K562 (cell line): ENCODE measurements at places on chromosomes 3 and 15.

DNA sequence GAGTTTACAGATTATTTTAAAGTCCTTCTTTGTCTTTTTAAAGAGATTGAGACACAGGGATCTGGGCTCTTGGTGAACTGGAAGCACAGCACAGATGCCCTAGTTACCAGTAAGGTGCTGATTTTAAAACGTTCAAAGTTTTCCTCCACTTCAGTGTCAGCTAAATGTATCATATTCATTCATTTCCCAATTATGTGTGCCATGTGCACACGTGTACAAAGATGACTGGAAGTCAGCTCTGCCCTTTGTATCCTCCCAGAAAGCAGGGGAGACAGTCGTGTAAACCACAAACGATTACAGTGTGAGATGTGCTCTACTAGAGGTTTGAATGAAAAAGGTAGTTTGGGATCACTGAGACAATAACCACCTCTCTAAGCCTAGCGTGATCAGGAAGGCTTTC lies 730 bp downstream of the ZKSCAN7 start:
- no peaks in the 10 kb centered on the region for H3K36me3 ChIP-seq
- H3K27ac ChIP-seq, result no peak overlapping the region
- H3K27me3 ChIP-seq, result peaks cover 11% of the 10 kb centered on the region; the same call in 2 of the 3 replicates
- no peaks in the 10 kb centered on the region for H3K4me1 ChIP-seq

DNA sequence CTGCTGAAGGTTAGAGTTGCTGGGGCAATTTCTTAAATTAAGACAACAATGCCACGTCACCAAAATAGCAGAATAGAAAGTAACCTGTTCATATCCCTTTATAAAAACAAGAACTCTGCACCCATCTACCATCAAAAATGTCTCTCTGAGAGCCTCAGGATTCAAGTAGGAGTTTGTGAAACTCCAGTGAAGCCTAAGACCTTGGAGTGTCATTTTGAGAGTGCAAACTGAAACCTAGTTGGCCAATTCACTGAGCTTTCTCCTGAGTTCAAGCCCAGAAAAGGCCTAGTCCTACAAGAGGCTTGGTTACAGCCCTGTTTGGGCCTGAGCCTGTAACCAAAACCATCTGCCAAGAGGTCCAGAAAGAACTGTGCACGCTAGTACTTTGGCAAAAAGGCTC lies 335.1 kb downstream of the EFHB start:
- no peaks in the 10 kb centered on the region for H3K27me3 ChIP-seq
- DNase-seq, result no peak
- no peak overlapping the region for H3K4me3 ChIP-seq

DNA sequence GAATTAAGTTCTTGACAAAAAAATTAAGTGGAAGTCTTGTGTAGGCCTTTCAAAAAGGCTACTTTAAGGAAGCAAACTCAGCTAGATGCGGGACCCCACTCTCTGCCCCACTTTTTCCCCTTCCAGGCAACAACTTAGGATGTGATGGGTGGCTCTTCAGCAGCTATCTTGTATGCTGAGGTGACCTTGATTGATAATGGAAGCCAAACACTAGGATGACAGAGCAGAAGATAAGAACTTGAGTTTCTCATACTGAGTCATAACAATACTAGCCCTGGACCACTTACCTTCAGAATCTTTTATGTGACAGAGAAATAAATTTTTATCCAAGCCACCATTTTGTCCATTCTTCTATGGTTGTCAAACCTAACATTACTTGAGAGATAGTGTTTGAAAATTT lies 16.1 kb downstream of the PDCD10 start:
- H3K36me3 ChIP-seq, result peaks cover 73% of the 10 kb centered on the region
- H3K27me3 ChIP-seq, result no peaks in the 10 kb centered on the region
- H3K4me1 ChIP-seq, result peaks cover 30% of the 10 kb centered on the region; the same call in 2 of the 3 replicates
- no peak for DNase-seq
- no peak overlapping the region for H3K4me3 ChIP-seq

DNA sequence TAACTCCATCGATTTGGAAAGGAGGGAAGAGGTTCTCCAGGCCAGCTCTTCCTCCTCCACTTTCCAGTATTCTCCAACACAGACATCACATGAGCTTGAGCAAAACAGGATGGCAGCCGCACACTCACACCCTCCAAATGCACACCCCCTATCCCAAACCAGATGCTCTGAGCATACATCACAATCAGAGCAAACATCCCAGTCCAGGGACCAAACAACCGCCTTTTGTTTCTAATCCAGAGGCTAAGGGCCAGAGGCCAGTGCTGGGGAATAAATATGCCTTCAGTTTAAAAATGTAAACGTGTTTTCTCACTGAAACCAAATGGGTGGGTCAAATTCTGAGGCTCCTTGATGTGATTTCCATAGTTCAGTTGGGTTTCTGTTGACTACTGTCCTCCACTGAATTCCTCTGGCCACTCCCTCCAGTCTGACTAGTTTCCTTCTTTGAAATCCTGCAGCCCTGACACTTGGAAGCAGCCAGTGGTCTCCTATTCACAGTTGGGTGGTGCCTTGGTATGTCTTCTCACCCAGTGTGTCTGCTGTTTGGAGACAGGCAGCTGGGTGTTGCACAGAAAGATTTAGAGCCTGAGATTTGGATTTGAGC lies 19.2 kb upstream of the MFGE8 start:
- no peak overlapping the region for H3K27ac ChIP-seq
- H3K4me1 ChIP-seq, result no peaks in the 10 kb centered on the region
- no peak for DNase-seq
- H3K27me3 ChIP-seq, result no peaks in the 10 kb centered on the region

GRCh38 chr3:193594946-193595689 lies 2.1 kb downstream of the OPA1 start:
- peaks cover 33% of the 10 kb centered on the region for H3K4me1 ChIP-seq
- no peaks in the 10 kb centered on the region for H3K27me3 ChIP-seq
- DNase-seq, result no peak
- no peak overlapping the region for H3K27ac ChIP-seq
- peak overlapping the region; percentile 80; the same call in 1 of the 2 replicates for H3K4me3 ChIP-seq

DNA sequence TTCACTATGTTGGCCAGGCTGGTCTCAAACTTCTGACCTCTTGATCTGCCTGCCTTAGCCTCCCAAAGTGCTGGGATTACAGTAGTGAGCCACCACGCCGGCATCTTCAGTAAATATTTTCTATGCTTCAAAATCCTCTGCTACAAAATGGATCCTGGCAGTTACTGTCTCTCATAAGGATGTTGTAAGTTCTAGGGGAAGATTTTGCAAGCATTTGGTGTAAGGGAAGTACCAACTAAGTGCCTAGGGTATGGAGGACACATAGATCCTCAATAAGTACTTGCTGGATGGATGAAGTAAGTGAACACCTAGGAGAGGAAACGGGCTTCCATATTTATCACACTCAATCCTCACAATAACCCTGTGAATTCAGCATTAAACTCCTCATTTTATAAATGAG lies 6.6 kb downstream of the TM4SF4 start:
- no peaks in the 10 kb centered on the region for H3K36me3 ChIP-seq
- H3K4me1 ChIP-seq, result no peaks in the 10 kb centered on the region
- peaks cover 4% of the 10 kb centered on the region for H3K27me3 ChIP-seq

GRCh38 chr15:77085297-77085696 lies 14.4 kb upstream of the TSPAN3 start:
- H3K36me3 ChIP-seq, result no peaks in the 10 kb centered on the region
- DNase-seq, result peak; percentile 61
- H3K27ac ChIP-seq, result no peak overlapping the region
- H3K4me1 ChIP-seq, result peaks cover 15% of the 10 kb centered on the region
- no peak overlapping the region for H3K4me3 ChIP-seq

DNA sequence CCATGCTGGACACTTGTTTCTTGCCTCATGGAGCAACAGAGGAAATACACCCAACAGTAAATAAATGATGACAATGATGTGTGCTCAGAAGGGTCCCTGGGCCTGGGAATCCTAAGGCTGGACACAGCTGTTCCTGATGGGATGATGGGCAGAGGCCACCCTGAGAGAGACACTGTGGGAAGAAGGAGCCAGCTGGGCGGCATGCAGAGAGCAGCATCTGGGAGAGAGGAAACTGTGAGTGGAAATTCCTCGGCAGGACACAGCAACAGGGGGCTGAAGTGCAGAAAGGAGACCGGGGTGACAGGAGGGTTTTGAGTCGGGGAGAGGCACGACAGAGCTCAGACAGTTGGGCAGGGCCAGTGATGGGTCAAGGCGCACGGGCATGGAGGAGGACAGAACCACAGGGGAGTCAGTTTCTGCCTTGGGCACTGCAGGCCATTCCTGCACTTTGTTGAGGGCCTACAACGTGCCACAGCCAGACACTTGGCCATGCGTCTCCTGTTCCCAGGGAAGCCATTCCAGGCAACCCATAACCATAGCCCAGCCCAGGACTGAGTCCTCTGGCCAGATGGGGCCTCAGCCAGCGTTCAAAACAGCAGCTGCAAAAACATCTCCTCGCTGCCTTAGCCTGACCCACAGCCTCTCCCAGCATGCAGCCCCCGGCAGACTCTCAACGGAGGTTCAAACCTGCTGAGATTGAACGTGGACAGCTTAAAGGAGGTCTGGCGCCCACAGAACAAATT lies 36.7 kb upstream of the SLC6A1 start:
- no peak for DNase-seq
- no peaks in the 10 kb centered on the region for H3K4me1 ChIP-seq
- H3K36me3 ChIP-seq, result no peaks in the 10 kb centered on the region
- H3K27me3 ChIP-seq, result peaks cover 45% of the 10 kb centered on the region
- H3K27ac ChIP-seq, result no peak overlapping the region

- H3K36me3 ChIP-seq, result no peaks in the 10 kb centered on the region
- H3K27me3 ChIP-seq, result no peaks in the 10 kb centered on the region; the same call in 1 of the 2 replicates
- H3K27ac ChIP-seq, result no peak overlapping the region
- DNase-seq, result no peak
- H3K4me3 ChIP-seq, result no peak overlapping the region
Observed at GRCh38 chr15:101808201-101808600, 3.8 kb upstream of the OR4F15 start.

DNA sequence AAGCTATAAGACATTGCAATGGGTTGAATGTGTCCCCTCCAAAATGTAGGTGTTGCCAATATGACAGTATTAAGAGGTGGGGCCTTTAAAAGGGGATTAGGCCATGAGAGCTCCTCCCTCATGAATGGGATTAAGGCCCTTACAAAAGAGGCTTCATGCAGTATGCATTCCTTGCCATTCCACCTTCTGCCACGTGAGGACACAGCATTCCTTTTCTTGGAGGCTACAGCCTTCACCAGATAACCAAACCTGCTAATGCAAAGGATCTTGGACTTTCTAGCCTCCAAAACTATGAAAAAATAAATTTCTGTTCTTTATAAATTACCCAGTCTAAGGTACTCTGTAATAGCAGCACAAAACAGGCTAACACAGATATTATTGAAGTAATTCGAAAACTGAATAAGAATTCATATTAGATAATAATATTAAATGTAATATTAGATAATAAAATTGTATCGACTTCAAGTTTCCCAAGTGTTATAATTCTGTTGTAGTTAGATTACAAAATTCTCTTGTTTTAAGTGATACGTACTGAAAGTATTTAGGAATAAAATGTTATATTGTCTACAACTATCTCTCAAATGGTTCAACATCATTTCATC lies 29.4 kb upstream of the ATP8B4 start:
- H3K27me3 ChIP-seq, result no peaks in the 10 kb centered on the region
- peak; percentile 81 for DNase-seq
- no peaks in the 10 kb centered on the region for H3K4me1 ChIP-seq
- no peak overlapping the region for H3K27ac ChIP-seq
- no peak overlapping the region for H3K4me3 ChIP-seq

GRCh38 chr15:82551646-82552247 lies 11.5 kb upstream of the RPS17 start:
- H3K4me1 ChIP-seq, result peaks cover 16% of the 10 kb centered on the region
- H3K27ac ChIP-seq, result no peak overlapping the region
- no peaks in the 10 kb centered on the region for H3K27me3 ChIP-seq
- H3K36me3 ChIP-seq, result peaks cover 82% of the 10 kb centered on the region
- no peak for DNase-seq

DNA sequence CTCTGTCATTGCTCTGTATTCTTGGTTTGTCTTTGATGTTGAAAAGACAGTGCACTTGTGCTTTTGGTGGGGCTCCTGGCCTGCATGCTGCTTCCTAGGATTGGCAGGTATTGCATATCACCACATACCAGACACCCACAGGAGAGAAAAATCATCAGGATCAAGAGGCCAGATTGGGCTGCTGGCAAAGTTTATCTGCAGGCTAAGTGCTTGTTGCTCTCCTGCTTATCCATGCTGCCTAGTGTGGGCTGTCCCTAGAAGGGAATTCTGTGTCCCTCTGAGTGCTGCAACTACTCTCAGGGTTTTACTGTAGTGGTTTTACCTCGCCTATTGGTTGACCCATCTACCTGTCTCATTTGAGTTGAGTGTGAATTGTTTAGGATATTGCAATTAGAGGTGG lies 833 bp upstream of the SLC22A13 start:
- no peaks in the 10 kb centered on the region for H3K36me3 ChIP-seq
- peaks cover 13% of the 10 kb centered on the region; the same call in 2 of the 3 replicates for H3K4me1 ChIP-seq
- H3K4me3 ChIP-seq, result no peak overlapping the region
- H3K27me3 ChIP-seq, result peaks cover 7% of the 10 kb centered on the region; the same call in 1 of the 2 replicates
- peak; percentile 31 for DNase-seq
- no peak overlapping the region for H3K27ac ChIP-seq

GRCh38 chr15:82014989-82015388 lies 30.8 kb downstream of the MEX3B start:
- H3K36me3 ChIP-seq, result no peaks in the 10 kb centered on the region
- no peak for DNase-seq
- H3K4me1 ChIP-seq, result peaks cover 16% of the 10 kb centered on the region
- H3K4me3 ChIP-seq, result no peak overlapping the region

DNA sequence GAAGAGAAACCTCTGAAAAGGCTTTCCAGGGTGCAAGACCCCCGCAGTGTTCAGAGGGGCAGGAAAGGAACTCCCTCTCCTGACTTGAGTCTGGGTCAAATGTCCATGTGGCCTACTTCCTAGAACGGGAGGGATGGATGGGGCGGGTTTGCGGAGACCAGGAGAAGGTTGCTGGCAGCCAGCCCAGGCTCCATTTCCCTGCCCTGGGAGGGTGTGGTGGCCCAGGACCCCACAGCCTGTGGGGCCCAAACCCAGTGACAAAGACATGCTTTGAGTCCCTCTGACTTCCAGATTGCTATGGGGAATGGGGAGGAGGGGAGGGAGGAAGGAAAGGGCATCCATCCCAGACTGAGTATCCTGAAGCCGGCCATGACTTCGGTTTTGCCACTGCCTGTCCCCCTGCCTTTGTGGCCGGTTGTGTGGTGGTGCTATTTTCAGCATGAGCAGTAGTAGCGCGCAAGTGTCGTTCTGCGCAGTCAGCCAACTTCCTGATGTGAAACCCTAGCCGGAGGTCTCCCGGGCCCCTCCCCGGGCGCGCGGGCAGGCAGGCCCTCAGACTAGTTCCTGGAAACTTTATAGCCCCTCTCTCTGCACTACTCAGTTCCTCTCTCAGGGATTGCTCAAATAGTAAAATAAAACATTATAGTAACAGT lies 24.4 kb downstream of the MAGEF1 start:
- no peaks in the 10 kb centered on the region for H3K36me3 ChIP-seq
- peaks cover 85% of the 10 kb centered on the region for H3K27me3 ChIP-seq
- H3K27ac ChIP-seq, result no peak overlapping the region
- H3K4me3 ChIP-seq, result no peak overlapping the region
- H3K4me1 ChIP-seq, result no peaks in the 10 kb centered on the region
